ENCODE measurements at places on chromosomes 6 and 20.

DNA sequence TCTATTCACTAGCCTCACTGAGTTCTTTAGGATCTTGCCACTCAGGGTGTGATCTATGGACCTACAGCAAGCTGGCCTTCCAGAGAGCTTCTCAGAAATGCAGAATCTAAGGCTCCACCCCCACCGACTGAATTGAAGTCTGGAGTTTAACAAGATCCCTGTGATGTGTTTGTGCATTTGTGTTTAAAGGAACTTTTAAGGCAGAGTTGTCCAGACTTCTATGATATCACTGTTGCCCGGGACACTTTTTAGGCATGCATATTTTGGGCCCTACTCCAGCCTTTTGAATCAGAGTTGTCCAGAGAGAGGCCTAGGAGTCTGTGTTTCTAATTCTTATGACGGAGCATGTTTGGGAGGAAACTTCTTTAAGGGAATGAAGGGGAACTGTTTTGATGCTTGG, 232.3 kb downstream of the QKI start:
- no peak for DNase-seq

DNA sequence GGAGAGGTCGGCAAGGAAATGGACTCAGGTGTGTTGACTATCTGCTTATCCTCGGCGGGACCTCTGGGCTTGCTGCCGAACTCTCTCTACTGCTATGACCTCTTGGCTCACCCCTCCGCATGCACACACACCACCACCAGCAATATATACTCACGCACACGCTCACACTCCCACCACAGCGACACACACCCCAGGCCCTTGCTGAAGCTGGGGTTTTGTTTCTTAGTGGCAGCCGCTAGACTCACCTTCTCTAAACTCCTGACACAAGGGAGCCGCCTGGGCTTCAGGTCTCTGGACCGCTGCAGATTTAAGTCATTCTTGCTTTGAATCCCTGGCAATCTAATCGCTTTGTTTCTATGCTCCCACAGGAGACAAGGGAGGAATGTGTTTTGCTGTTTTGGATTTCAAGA, 59.4 kb upstream of the BACH2 start:
- no peak for DNase-seq

DNA sequence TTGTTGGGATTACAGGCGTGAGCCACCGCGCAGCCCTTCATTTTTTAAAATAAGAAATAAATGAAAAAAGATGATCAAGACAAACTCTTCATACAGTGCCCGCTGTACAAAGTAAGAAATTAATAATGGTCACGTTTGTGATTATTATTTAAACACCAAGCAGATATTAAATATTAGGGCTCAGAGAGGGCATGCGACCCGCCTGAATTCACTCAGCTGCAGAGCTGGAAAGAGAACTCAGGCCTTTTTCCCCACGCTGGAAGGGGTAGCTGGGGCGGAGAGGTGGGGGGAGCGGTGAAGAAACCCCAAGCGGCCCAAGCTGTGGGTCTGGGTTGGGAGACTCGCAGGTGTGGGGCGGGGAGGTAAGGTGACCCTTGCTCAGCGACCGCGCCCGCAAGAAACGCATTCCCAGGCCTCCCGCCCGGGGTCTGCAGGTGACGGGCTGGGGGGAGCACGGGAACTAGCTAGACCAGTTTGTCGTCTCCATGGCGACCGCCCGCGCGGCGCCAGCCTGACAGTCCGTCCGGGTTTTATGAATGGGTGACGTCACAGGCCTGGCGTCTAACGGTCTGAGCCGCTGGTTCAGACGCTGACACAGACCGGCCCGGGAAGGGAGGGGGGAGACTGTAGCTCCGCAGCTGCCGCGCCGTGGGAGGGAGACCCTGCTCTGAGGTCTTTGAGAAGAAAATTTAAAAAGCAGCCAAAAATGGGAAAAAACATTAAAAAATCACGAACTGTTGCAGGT, 1.1 kb upstream of the ID1 start:
- peak; percentile 100 for DNase-seq

GRCh38 chr6:157669323-157669722, 153.7 kb upstream of the SNX9 start:
- no peak for DNase-seq

DNA sequence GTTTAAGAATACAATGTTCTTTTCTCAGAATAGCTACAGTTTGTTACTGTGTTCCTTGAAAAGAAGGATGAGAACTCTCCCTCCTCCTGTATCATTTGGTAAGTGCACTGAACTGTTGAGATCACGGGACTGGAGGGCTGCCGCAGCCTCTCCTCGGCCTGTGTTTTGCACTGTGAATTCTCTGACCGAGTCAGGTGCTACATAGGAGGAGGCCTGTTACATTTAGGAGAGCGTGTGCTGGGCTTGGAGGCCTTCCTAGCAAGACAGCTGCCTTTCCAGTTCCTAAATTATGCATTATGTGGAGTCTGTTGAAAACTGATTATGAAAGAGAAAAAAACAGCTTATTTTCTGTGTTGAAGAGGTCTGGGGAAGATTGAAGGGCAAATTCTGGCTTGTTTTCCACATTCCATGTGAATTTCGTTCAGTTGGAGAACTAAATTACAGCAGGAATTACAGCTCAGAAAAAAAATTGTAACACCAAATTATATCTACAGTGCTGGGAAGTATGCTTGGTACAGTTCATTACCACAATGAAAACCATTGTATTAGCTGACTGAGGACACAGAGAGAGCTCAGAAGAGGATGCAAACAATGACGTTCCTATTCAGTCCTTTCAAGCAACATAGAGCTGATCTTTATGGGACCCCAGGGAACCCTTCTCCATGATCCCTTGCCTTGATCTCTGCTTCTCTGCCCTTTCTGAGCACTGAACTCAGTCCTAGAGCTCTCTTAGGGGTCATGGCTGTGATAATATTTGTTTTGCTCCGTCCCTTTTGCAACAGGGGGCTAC, 2.8 kb downstream of the TMC2 start:
- no peak for DNase-seq

DNA sequence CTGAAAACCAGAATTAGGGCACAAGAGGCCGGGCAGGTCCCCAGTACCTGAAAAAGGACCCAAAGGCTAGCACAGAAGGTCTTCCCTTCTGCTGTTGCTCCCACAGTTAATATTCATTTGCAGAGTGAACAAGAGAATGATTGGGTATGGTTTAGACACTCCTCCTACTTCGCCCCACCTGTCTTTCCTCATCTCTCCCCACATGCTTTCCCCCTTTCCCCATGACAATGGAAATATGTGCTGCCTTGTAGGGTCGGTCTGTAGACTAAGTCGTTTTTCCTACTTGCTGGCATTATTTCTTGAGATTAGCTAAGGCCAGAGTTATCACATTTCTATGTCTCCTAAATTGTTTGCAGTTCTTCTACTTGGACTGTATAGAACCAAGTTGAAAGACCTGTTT, 181.9 kb downstream of the PDE7B start:
- no peak for DNase-seq

DNA sequence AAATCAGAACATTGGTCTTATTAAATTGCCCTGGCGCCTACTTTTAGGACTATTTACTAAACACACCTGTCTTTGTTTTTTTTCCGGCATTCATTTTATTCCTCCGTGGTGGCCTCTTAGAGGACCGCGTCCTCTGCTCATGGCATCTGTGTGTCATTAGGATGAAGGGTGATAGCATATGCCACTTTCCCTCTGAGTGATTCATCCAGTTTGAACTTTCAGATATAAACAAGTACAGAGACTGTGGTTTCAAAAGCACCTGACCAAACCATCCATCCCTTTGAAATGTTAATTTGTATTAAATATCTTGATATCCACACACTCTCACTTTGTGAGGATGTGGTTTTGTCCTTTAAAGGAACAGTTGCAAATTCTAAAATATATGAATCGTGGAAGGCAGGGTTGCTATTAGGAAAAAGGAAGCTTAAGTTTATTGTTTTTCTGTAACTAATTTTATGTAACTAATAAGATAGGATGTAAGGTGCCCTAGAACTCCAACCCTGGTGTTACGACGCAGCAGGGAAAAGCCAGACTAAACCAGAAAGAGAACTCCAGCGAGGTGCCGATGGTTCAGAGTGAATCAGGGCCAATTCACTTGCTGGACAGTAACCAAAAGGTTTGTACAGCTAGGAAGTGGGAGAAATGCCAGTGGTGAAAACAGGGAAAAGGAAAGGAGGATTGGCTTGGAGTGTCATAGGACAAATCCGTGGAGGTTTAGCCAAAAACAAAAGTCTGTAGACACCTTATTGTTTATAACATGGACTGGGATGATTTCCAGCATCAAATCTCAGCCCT, 98.7 kb downstream of the SHLD1 start:
- no peak for DNase-seq
